ENCODE measurements at places on chromosomes 7 and 10.
A peak's percentile ranks its signal among the peaks of the same experiment; 100 is the strongest.

DNA sequence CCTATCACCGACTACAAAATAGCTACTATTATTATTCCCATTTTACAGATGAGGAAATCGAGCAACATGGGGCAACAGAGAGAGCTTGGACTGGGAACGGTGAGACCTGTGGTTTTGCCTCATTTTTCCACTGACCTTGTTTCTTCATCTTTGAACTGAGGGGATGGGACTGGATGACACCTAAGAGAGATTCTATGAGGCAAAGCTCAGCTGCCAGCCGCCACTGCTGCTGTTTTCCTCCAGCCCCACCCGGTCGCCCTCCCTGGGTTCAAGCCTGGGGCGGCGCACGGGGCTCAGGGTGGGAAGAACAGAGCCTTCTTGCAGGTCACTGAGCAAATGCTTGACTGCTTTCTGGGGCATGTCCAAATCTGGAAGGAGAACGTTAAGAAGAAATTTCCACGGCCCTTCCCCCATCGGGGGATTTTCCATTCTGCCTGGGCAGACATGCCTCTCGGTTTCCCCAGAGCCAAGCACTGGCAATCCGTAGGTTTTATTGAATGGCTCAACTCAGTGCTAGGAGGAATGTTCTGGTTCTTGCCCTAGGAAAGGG lies 12.3 kb downstream of the DDIT4 start:
- no peak for DNase-seq

DNA sequence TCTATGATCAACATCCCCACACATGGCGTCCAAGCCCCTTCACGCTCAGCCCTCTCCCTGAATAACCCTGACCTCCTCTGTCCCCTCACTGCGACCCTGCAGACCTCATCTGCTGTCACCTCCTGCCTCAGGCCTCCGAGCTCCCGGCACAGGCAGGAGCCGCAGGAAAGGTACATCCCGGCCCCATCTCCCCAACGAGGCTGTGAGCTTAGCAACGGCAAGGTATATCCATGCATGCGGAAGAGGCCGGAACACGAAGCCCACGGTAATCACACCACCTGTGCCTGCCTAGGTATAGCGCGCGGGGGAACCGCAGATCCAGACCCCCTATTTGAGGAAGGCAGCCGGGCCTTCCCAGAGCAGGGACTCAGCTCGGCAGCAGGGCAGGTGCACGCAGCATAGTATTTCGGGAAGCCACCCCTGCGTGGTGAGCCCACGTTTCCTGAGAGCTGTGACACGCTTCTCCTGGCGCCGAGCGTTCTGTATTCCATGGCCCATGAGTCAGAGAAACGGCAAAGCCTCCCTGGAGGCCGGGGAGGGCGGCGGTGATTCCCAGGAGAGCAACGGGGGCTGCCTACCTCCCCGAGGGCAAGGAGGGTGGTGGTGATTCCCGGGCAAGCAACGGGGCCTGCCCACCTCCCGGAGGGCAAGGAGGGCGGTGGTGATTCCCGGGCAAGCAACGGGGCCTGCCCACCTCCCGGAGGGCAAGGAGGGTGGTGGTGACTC lies 50.1 kb upstream of the DNAAF5 start:
- DNase-seq: no peak

- no peak for DNase-seq
These were observed 4.7 kb downstream of the MYL10 start for GRCh38 chr7:101624246-101625001.

DNA sequence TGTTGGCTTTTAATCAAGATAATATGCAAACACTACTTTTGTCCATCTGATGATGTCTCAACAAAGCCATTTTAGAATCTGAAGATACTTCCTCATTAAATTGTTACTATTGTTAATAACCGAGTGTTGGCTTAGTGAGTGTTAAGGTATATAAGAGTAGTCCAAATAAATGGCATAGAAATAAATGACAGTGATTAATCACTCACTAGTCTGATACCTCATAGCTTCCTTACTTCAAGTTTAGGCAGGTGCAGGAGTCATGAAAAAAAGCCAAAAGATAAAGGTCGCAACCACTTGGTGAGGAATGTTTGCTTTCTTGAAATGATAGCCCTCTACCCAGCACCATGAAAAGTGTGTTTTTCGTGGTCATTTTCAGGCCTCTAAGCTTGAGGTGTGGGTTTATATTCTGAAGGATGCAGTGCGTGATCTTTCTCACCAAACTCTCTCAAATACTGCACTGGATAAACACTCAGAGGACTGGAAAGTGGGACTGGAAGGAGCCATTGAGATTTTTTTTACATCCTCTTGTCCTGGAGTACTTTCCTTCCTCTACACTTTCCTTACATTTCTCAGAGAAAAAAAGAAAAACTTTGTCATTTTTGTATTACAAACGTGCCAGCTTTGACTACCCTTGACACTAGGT lies 138.1 kb downstream of the KIAA1217 start:
- DNase-seq: no peak

- DNase-seq: peak; percentile 30
These were observed 263.9 kb upstream of the FZD1 start for GRCh38 chr7:90999989-91000979.

- no peak for DNase-seq
These were observed 62.1 kb upstream of the PRSS58 start for GRCh38 chr7:142319970-142320369.

- DNase-seq: no peak
These were observed 132.3 kb upstream of the VSTM2A start for GRCh38 chr7:54409917-54410316.

GRCh38 chr10:11501600-11501999 lies 109.8 kb downstream of the USP6NL start:
- no peak for DNase-seq

GRCh38 chr7:25765110-25765655 lies 386.8 kb upstream of the NFE2L3 start:
- no peak for DNase-seq

DNA sequence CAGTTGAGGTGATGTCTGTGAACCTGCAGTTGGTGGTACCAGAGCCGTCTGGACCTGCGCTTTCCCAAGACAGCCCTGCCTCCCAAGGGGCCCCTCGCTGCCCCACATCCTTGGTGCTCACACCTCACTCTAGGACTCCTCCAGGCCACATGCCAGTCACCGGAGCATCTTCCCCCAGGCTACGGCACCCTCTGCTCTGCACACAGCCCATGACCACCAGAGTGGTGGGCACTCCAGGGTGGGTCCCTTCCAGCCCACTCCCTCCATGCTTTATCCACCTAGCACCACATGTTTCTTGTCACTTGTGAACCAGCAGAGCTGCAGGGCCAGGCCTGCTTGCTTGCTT lies 183.7 kb upstream of the SH2B2 start:
- no peak for DNase-seq

GRCh38 chr7:35420656-35421055 lies 166.8 kb upstream of the TBX20 start:
- DNase-seq: peak; percentile 12

DNA sequence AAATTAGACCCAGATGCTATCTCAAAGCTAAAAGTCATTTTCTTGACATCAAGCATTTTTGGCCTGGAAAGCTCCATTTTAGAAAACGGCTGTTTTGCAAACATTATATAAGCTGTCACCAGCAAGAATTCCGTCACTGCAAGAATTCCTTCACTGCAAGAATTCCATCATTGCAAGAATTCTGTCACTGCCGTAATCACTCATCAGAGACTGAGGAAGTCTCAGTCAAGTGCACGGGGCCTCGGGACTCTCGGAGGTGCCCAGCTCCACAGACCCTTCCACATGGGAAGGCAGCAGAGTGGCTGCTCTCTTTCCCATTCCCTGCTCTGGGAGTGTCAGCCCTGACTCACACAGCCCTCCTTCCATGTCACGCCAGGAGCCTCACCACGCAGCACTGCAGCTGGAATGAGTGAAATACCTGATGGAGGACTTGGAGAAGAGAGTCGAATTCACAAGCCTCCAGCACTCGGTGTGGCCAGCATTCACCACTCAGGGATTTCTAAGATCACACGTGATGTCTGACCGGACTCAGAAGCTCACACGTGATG lies 168.3 kb downstream of the PTPRN2 start:
- DNase-seq: no peak

GRCh38 chr10:1043532-1043995 lies 5.4 kb downstream of the IDI1 start:
- peak; percentile 10 for DNase-seq
